Effector memory CD8-positive, alpha-beta T cell (primary cell): ENCODE measurements at places on chromosomes 5 and 9.

GRCh38 chr5:177496727-177497291 is 595 bp downstream of the PDLIM7 start:
- DNase-seq, result no peak

GRCh38 chr5:68420476-68421344 is 205.2 kb downstream of the PIK3R1 start:
- no peak for DNase-seq

- no peak for DNase-seq
Observed at GRCh38 chr9:123480096-123480495, 124.1 kb downstream of the CRB2 start.

GRCh38 chr9:127792417-127793031 is 6.7 kb downstream of the CDK9 start:
- DNase-seq, result no peak

GRCh38 chr9:125994066-125994943 is 247.1 kb downstream of the PBX3 start:
- no peak for DNase-seq

GRCh38 chr5:11050596-11051304 is 289.7 kb upstream of the DAP start:
- no peak for DNase-seq

- DNase-seq, result no peak
Observed at GRCh38 chr5:169970339-169970738, 10.0 kb downstream of the INSYN2B start.

GRCh38 chr9:38622951-38623350 is 2.6 kb upstream of the ANKRD18A start:
- no peak for DNase-seq

GRCh38 chr9:131676431-131676972 is 63.4 kb downstream of the RAPGEF1 start:
- DNase-seq, result peak; percentile 56

GRCh38 chr5:148791696-148792095 is 34.7 kb upstream of the ADRB2 start:
- no peak for DNase-seq

DNA sequence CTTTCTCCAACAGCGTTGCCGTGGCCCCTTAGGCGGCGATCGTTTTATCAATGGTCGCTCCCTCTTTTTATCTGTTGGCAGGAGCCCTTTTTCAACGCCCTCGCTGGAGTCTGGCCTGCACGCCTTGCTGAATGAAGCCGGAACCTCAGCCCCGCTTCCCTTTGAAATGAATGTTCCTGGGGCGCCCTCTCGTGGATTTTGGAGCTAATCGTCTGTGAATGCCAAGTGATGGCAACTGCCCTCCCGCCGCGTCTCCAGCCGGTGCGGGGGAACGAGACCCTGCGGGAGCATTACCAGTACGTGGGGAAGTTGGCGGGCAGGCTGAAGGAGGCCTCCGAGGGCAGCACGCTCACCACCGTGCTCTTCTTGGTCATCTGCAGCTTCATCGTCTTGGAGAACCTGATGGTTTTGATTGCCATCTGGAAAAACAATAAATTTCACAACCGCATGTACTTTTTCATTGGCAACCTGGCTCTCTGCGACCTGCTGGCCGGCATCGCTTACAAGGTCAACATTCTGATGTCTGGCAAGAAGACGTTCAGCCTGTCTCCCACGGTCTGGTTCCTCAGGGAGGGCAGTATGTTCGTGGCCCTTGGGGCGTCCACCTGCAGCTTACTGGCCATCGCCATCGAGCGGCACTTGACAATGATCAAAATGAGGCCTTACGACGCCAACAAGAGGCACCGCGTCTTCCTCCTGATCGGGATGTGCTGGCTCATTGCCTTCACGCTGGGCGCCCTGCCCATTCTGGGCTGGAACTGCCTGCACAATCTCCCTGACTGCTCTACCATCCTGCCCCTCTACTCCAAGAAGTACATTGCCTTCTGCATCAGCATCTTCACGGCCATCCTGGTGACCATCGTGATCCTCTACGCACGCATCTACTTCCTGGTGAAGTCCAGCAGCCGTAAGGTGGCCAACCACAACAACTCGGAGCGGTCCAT is 10.0 kb downstream of the S1PR3 start:
- peak; percentile 37 for DNase-seq

GRCh38 chr5:54385994-54386393 is 69.5 kb upstream of the HSPB3 start:
- no peak for DNase-seq

GRCh38 chr9:136011703-136012496 is 50.7 kb upstream of the UBAC1 start:
- DNase-seq, result no peak

DNA sequence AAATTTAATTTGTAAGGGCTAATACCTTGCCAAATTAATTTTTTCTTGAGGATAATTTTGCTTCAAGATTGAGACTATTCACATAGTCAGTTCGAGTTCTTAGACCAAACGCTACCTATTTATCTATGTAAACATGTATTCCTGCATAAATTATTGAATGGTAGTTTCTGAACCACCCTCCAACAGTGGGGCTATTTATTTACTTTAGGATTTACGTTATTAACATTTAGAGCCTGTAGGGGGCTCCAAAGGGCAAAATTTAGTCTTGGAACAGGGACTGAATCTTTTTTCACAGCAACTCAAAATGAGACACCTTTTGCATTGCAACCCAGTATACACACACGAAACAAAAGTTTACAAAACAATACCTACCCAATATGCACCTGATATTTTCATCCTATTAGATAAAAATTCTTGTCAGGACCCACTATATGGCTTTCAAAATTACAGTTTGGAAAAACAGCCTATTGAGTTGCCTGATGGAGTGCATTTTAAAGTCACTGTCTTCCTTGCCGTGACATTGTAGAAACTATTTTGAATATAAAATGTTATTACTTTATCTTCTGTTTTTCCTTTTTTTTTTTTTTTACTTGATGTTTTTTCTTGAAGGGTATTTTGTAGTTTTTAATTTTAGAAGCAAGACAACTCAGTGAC is 47.1 kb upstream of the POU4F3 start:
- peak; percentile 5 for DNase-seq

DNA sequence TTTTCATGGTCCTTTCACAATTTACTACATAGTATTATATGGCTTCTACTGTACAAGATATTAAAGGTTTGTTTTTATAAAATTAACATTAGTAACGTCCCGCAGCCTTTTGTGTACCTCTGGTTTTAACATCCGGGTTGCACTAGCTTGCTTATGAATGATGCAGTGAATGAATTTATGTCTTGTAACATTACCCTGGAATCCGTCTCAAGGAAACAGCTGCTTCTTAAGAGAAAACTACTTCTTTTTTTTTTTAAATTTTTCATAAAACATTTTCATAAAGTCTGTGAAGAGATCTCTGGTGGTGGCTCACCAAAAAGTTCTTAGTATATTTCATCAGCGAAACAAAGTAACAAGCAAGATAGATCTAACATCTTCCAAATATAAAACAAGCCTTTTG is 23.6 kb downstream of the MARCHF3 start:
- no peak for DNase-seq

- no peak for DNase-seq
Observed at GRCh38 chr9:131927091-131927490, 152.6 kb downstream of the MED27 start.

GRCh38 chr5:74471875-74472274 is 168.7 kb downstream of the ENC1 start:
- DNase-seq, result no peak

- no peak for DNase-seq
Observed at GRCh38 chr9:13721481-13722235, 442.2 kb upstream of the MPDZ start.

GRCh38 chr5:131423056-131423455 is 159.2 kb downstream of the CDC42SE2 start:
- no peak for DNase-seq

DNA sequence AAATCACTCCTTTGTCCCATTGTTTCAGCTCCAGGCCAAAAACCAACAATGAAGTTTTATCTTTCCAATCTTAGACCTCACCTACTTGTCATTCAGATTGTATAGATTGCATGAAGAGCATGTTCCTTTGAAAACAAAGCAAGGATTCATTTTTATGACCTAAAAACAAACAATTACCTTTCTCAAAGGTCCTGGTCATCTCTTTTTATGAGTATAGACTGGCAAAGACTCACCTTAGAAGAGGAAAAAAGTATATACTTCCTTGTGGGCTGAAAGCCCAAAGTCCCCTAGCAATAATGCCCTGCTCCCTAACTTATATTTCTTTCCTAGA is 28.4 kb upstream of the TLE1 start:
- no peak for DNase-seq

GRCh38 chr5:132601071-132601728 is 44.4 kb downstream of the RAD50 start:
- DNase-seq, result no peak

- DNase-seq, result no peak
Observed at GRCh38 chr5:30736669-30737068, 456.8 kb upstream of the CDH6 start.

DNA sequence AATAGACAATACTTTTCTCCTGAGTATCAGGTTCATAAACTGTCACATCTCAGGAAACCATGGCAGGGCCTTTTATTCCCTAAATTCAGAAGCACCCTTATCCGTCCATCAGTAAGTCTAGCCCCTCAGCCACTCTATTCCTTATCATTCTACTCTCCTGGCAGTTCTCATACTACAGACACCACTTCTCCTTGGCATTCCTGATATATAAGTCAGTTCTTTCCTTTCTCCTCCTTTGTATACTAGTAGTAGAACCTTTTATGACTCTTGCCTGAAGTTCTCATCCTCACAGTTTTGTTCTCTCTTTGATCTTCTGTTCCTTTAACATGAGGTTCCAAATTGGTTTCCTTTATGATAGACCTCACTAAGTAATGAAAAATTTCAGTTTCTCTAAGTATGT is 29.3 kb downstream of the GRAMD2B start:
- DNase-seq, result no peak

GRCh38 chr5:144315994-144316634 is 145.4 kb downstream of the KCTD16 start:
- DNase-seq, result no peak

DNA sequence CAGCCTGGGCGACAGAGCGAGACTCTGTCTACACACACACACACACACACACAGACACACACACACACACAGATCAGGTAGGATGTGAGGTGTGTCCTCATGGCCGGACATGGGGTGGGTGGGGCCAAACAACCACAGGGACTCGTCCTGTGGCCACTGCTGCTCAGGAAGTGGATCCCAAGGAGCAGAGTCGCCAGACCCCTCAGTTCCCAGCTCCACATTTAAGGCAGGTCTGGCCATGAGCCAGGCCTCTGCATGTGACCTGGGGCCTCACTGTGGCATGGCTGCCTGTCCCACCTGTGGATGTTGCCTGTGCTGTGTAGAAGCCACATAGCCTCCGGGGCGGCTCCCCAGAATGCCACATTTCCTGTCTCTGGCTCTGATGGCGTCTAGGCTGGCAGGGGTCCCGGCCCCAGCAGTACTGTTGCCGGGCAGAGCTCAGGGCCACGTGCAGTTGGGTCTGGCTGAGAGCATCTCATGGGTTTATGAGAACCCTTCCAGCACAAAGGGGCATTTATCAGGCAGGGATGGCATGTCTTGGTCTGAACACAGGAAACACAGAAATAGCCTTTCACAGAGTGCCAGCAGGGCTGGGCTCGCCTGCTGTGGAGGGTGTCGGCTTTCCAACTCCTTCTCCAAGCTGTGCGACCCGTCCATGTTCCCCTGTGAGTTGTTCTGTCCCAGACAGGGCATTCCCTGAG is 9.9 kb upstream of the NINJ1 start:
- DNase-seq, result peak; percentile 53

DNA sequence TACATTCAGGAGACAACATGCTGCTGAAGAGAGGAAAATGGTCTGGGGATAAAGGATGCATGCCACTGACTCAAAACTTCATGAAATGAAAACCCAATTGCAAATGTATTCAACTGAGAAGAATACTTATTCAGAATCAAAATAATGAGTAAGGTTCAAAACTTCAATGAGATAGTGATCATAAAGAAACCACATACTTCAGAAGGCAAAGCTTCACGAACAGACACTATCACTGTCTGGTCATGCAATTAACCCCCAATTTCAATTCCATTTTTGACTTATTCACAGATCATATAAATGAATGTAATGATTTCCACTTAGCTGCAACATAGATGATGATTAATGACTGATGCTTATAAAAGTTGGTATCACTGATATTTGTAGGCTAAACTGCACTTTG is 33.0 kb upstream of the CTNNAL1 start:
- no peak for DNase-seq

GRCh38 chr5:178545941-178546674 is 44.1 kb downstream of the COL23A1 start:
- no peak for DNase-seq

DNA sequence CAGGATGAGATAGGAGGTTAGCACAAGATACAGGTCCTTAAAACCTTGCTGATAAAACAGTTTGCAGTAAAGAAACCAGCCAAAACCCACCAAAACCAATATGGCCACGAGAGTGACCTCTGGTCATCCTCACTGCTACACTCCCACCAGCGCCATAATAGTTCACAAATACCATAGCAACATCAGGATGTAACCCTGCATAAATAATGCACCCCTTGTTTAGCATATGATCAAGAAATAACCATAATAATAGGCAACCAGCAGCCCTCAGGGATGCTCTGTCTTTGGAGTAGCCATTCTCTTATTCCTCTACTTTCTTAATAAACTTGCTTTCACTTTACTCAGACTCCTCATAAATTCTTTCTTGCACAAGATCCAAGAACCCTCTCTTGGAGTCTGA is 86.9 kb upstream of the PRSS3 start:
- no peak for DNase-seq

DNA sequence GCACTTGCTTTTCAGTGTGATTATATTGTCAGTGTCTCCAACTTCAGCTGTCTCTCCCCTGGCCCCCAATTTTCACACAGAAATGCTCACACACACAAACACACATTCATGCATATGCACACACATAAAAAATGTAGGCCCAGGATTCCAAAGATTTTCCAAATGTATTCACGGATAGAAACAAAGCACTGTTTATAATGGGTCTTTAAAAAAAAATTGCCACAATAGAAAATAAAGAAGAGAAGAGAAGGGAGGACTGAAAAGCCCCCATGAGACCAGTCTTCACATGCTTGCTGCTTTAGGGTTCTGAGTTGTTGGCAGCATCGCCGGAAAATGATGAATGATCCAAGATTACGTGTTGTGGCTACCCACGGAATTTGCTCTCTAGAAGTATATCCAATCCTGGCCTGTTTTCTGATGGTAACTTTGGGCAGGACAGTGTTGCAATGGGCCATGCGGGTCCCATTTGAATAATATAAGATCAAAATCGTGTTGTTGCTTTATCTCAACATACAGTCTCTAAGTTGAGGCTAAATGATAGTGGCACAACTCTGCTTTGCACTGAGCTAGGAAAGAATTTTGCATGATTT is 36.2 kb upstream of the ACO1 start:
- DNase-seq, result no peak

GRCh38 chr5:63768221-63768620 is 194.0 kb downstream of the HTR1A start:
- DNase-seq, result no peak
